EL (cell line): ENCODE measurements at places on chromosomes 4 and X.

GRCh38 chrX:48458711-48459110, 11.3 kb downstream of the SLC38A5 start:
- no peak for DNase-seq

GRCh38 chr4:111945014-111945413, 200.2 kb upstream of the FAM241A start:
- DNase-seq: no peak

GRCh38 chrX:335758-336155, 17.2 kb upstream of the GTPBP6 start:
- DNase-seq: no peak

- no peak for DNase-seq
These were observed 111.4 kb downstream of the CPZ start for GRCh38 chr4:8703857-8704495.

DNA sequence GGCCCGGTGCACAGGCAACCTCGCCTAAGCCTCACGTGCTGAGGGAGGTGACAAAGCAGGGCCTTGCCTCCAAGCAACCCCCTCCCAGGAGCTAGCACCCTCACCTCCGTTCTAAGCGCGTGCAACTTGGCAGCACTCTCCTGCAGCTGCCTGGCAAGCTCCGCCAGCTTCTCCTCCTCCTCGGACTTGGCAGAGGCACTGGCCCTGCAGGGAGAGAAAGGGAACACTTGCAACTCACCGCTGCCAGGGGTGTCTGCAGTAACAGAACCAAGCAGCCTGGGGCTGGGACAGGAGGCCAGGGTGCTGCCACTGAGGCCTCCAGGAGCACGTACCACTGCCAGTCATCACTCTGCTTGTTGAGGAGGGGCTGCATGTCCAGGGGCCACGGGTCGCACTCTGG, 10.3 kb upstream of the TREX2 start:
- no peak for DNase-seq

DNA sequence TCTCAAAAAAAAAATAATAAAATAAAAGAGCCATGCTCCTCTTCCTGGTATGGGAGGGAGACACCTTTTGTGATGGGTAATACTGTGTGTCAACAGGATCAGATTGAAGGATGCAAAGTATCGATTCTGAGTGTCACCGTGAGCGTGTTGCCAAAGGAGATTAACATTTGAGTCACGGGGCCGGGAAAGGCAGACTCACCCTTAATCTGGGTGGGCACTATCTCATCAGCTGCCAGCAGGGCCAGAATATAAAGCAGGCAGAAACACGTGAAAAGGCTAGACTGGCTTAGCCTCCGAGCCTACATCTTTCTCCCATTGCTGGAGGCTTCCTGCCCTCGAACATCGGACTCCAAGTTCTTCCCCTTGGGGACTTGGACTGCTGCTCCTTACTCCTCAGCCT, 95.4 kb downstream of the SHOX start:
- no peak for DNase-seq

DNA sequence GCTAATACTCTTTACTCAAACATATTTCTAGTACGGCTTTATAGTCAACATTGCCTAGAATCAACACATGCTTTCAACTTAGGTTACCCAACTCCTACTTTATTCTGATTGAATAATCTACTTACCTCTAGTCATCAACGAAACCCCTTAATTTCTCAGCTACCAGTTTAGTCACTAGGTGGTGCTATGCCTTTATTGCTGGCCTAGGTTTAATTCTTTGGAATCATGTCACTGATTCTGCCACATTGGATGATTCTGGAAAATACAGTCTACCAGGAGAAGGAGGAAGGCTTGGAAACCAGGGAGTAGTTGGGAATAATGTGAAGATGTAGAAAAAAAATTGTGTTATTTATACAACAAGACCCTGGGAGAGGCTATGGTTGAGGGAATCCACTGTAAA, 167.7 kb downstream of the DCAF12L2 start:
- no peak for DNase-seq

- DNase-seq: no peak
These were observed 179.0 kb downstream of the SCFD2 start for GRCh38 chr4:53186714-53187358.

DNA sequence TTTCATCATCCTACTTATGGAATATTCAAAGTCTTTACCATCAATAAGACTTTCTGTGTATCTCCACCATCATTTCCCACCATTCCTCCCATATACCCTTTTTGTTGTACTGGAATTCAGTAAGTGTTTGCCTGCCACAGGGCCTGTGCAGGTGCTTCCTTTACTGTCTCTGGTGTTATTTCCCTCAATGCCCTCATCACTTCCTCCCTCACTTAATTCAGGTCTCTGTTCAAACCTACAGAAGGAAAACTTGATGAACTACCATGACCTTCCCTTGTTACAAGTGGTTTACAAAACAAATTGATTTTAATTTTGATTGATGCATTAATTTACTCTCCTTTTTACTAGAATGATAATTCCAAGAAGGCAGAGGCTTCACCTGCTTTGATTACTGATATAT, 159.5 kb upstream of the FAT4 start:
- DNase-seq: no peak
